Caudate nucleus (tissue), 63 donors: ENCODE measurements at places on chromosomes 7 and 10.

DNA sequence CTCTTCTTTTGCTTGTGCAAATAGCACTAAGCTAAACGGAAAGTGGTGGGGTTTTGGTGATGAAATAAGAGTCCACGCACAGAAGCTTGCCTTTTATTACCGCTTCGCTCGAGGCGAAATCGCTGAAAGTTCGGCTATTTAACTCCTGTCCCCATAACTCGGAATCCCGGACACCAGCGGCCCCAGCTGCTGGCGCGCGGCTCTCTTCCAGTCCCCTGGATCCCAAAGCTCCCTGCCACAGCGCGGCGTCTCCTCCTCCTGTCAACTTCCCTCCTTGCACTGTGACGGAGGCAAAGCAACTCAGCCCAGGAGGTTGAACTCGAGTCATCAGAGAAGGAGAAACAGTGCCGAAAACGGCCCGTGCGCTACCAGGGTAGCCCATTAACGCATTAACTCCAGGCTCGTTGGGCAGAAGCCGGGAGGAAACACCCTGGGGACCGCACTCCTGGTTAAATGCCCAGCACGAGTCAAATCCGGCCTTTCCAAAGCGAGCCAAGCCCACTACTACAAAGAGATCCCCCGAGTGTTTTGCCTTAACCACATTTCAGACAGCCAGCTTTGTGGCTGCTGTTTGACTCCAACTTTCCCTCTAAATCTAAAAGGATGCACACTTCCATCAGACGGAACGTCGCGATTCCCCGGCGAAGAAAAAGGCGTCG, 1.3 kb downstream of the SEMA3D start:
- no peak for DNase-seq

DNA sequence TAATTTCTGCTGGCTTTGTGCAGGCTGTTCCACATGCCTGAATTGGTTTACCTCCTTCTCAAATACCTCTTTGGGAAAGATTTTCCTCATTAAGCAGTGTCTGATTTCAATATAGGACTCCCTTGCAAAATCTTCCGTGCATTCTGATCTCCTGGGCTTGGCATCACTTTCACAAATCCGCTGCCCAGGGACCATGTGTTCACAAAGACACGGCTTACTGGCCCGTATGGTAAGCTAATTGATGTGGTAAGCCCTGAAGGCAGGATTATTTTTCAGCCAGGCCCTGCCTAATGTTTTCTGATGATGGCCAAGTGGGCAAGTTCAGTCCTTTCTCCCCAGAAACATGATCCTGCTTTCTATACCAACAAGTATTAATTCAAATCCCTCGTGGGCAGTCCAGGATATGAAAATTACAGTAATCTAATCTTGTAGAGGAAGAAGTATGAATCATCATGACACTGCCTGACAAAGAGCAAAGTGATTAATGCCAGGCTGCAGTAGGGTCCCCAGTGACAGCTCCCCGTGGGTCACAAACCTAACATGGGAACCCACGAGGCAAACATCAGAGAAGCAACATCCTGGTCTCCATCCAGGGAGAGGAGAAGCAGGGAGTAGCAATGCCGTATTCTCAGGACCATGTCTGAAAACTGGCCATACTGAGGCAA, 11.6 kb upstream of the SVIL start:
- no peak for DNase-seq

DNA sequence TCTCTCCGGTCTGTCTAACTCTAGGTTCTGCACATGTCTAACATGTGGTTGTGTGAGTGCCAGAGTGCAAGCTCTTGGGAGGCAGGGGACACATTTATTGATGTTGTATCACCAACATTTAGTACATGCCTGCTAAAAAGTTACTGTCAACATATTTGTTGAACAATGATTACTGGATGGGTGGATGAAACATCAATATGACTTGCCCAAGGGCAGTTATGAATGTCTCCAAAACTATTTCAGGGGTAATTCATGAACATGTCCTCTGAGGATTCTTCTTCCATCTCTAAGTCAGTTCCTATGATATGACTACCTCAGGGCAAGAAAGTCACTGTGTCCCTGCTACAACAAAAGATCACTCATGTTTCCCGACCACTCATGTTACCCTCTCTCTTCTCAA, 91.3 kb upstream of the STEAP1B start:
- DNase-seq, result no peak

DNA sequence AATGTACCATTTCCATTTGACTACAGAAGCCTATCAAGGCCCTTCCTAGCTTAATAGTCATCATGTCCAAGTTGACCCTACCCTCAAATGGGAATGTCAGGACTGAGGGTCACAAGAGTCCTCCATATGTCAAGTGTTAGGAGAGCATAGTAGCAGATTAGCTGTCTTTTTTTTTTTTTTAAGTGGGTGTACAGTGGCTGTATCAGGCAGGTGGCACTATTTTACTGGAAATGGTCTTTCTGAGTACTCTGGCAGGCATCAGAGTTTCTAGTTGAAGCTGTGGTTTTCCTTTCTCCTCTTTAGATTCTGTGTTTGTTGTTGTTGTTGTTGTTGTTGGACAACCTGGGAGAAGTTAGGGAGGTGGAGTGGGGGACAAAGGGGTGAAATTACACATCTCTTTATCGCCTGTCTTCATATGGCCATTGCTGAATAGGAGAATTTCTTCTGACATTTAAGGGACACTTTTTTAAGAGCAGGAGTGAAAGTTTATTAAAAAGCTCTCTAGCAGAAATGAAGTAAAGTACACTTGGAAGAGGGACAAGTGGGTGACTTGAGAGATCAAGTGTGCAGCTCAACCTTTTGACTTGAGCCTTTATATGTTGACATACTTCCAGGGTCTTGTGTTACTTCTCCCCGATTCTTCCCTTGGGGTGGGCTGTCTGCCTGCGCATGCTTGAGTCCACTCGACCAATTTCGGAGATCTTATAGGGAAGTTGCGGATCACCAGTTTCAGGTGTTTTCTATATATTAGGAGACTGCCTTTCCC, 104.1 kb upstream of the FOXP2 start:
- DNase-seq, result no peak

DNA sequence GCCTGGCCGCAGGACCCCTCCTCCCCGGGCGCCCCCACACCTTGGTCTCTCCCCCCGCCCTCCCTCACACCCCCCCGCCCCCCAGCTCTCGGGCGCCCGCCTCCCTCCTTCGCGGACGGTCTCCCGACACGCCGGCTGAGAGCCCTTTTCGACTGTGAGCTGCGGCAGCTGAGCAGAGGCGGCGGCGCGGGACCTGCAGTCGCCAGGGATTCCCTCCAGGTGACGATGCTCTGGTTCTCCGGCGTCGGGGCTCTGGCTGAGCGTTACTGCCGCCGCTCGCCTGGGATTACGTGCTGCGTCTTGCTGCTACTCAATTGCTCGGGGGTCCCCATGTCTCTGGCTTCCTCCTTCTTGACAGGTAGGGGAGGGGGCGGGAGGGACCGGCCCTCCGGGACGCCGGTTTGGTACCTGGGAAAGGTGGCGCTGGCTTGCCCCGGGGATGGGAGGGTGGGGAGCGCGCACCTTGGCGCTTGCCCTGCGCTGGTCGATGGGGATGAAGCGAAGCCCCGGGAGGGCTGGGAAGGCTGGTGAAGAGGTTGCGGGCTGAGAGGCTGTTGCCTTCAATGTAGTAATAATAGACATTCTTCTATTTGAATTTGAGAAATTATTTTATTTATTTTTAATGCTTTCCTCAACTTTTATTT, at the start of gene BMPER:
Gene BMPER, plus strand, starts transcription at position 151 of the 644 bp plus-strand sequence. Its CDS starts 75 bp downstream, at position 226.
- DNase-seq, result no peak

DNA sequence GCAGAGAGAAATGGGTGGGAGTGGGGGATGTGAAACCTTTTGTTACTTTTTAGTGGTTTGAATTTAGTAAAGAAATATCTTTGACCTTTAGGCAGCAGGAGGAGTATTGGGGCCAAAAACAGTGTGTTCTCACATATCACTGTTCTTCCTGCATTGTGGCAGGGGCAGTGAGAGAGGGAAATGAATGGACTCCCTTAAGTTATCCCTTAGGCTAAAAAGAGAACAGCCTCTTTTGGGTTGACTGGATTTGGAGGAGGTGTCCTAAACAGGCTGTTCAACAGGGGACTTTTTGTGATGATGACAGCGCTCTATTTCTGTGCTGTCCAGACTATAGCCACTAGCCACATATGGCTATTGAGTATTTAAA, 22.3 kb downstream of the ZNF775 start:
- no peak for DNase-seq

- no peak for DNase-seq
These were observed 3.1 kb downstream of the CNPY1 start for GRCh38 chr7:155543011-155543876.

DNA sequence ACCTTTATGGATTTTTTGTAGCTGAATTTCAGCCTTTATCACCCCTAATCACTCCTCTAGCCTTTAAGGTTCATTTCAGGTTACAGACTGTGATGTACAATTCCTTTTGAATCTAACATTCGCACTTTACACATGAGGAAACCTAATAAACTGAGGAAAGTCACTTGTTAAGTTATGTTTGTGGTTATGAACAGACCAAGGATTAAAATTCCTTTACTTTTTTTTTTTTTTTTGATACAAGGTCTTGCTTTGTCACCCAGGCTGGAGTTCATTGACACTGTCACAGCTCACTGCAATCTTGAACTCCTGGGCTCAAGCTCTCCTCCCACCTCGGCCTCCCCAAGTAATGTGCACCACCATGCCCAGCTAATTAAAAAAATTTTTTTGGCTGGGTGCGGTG, 3.6 kb downstream of the MCU start:
- no peak for DNase-seq

DNA sequence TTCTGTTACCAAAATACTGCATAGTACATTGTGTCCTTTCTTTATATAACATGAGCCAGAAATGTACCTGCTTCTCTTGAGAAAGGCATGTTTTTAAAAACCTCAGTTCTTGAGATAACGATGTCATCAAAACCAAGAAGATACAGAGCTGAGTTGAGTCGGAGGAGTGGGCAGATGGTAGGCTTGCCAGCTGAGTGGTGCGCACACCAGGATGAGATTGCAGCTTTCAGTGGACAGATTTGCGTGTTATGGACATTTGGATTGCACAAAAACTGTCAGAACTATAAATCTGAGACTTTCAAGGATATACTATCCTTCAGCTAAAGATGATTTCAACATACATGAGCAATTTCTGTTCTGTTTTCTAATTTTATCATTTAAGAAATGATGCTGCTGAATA, 25.0 kb downstream of the PRKAR2B start:
- peak; percentile 19 for DNase-seq

DNA sequence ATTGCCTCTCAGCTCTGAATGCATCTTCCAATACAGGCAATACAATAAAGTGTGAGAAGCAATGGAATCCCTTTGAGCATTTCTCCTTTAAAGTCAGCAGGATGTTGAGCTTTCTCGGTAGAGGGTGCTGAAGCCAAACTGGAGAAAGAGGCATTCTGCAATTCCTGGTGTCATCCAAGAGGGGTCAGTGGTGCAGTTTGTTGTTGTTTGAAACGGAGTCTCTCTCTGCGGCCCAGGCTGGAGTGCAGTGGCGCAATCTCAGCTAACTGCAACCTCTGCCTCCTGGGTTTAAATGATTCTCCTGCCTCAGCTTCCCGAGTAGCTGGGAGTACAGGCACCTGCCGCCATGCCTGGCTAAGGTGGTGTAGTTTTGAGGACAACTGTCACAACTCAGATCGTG, 486.5 kb downstream of the CALN1 start:
- no peak for DNase-seq

DNA sequence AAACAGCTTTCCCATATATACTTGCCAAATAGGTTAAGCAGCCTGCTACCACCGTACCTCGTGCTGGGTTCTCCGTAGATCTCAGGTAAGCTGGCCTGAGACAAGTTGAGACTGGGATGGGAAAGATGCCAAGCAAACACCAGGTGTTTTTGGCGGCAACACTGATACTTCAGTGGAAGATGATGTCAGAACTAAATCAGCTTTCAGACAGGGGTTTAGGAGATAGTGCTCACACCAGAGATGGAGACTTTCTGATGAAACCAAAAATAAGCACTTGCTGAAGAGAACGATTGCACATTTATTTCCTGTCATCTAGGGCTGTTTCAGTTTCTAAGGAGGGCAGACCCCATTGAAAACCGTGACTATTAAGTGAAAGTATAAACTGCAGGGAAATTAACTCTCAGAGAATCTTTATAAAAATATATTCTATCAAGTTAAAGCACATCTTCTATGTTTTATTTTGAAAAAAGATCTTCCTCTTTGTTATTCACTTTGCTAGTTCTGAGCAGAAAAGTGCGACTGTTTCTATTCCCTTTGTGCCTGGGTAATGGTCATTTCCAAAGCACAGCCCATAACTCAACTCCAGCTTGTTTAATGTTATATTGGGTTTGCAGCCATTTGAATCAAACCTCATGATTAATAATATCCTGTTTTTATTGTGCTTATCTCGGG, 149.9 kb downstream of the CPED1 start:
- DNase-seq, result no peak

DNA sequence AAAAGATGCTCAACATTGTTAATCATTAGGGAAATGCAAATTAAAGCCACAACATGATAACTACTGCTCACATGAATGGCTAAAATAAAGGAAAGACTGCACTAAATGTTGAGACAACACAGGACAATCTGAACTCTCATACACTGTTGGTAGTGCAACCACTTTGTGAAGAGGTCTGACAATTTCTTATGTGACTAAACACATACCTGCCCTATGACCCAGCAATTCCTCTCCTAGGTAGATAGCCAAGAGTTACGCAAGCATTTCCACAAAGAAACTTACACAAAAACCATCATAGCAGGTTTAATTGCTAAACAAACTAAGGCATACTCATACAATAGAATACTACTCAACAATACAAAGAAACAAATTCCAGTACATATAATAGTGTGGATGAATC, 41.8 kb upstream of the HERPUD2 start:
- no peak for DNase-seq

GRCh38 chr7:6654842-6655610, 17.9 kb downstream of the ZNF316 start:
- DNase-seq, result no peak
